ENCODE measurements at places on chromosomes 16 and 17.
A peak's percentile ranks its signal among the peaks of the same experiment; 100 is the strongest.

DNA sequence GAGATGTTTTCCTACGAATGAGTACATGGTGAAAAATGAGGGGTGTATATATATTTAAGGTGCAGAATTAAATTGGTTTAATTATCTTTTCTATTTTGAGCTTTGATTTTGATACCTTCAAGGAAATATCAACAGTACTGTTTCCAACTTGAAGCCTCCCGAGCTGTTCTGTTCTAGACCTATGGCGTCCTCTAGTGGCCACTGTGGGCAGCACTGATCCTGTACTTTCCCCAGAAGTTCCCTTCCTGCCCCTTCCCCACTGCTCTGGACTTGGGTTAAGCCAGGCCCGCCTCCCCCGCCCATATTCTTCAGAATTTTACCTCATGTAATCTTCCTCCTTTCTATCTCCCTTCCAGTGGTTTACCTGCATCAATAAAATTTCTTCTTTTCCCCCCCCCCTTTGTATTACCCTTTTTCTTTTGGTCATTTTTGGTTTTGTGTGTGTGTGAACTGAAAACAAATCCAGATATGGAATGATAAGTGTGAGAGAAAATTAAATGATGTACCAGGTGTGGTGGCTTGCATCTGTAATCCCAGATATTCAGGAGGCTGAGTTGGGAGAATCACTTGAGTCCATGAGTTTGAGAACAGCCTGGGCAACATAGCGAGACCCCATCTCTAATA lies 1643.5 kb downstream of the TP53TG3F start:
- no peak for DNase-seq

GRCh38 chr16:4290236-4290830 lies 17.5 kb upstream of the TFAP4 start:
- DNase-seq = no peak

DNA sequence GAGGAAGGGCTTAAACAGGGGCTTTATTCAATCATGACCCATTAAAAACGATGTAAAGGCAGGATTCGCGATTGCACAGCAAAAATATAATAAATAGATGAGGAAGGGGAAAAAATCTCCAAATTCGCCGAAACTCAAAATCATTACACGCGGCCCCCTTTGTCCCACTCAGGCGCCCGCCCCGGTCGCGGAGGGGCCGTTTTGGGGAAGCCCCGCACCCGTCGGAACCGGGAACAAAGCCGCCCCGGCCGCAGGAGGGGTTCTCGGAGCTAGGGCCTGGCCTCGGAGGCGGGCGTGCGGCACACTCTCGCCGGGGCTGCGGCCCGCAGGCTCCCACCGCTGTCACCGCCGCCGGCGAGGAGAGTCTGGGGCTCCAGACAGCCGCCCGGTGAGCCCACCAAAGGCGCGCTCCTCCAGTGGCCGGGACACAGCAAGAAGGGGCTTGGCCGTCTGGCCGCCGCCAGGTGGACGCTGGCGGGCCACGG lies 521 bp downstream of the C16orf87 start:
- DNase-seq = peak; percentile 21

DNA sequence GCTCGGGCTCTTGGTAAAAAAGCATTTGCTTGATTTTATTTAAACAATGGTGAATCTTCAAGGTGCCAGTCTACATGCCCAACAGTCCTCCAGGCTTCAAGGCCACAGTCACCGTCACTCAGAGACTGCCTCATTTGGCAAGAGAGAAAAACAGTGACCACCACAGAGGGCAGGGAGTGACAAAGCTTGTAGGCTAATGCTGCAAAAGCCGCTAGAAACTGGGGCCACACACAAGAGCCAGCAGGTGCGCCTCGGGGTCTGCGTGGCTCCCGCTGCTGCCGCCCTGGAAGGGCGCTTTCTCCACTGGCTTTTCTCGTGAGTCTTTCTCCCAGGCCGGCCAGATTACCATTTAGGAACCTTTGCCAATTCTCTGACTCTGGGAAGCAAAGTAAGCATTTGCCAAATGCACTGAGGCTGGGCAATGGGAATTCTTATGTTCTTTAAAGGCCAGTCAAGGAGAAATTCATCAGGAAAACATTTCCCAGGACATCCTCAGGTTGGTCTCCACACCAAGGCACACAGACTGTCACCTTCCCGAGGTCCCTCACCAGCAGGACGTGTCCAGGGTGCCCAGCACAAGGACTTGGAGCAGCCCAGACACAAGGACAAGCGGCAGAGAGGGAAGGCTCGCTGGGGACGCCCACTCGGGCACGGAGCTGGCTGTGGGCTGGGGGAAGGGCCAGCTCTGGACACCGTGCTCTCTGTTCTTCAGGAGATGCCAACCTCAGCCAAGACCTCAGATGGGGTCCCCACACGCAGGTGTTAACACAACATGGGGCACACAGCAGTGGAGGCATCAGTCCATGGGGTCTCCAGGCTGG lies 12.5 kb upstream of the C16orf95 start:
- no peak for DNase-seq

- DNase-seq = no peak
These were observed 6.4 kb upstream of the GGT6 start for GRCh38 chr17:4566785-4567184.

GRCh38 chr17:77907497-77908461 lies 50.7 kb upstream of the TNRC6C start:
- no peak for DNase-seq

DNA sequence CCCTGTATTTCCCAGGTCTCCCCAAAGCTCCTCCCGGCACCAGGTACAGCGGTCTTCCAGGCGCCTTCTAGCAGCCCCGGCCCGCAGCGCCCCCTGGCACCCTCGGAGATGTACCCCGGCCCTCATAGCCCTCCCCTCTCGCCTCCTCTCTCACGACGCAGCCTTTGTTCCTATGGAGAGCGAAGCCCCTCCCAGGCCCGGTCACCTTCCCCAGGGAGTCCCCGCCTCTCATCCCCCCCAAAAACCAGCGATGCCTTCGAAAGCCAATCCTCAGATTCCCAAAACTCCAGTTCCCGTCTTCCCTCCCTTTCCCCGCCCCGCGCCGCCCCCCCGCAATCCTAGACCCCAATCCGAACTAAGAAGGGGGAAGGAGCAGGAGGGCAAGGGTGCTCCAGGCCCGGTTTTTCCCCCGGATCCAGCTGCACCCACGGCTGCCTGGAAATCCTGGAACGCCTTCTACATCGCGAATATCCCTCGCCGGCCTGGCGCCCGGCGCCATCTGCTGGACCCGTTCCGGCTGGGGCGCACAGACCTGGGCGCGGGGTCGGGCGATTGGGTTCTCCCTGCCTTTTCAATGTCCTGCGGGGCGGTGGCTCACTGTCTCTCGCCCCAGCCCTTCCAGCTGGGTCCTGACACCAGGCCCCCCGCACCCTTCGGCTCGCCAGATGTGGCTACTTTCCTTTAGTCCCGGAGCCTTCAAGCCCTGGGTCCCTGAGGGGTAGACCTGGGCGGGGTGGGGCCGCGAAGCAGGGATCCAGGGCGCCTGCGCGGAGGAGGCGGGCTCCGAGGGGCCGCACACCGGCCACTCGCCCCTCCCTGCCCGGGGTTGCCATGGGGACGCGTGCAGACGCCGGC lies at the start of gene DNAH2:
Gene DNAH2 (plus strand): TSS at position 844 of the 855 bp plus-strand sequence. CDS start 1,991 bp downstream, outside the sequence.
- no peak for DNase-seq

- no peak for DNase-seq
These were observed 12.2 kb downstream of the NOD2 start for GRCh38 chr16:50705436-50706110.

GRCh38 chr16:68902003-68902968 lies 59.0 kb downstream of the TANGO6 start:
- DNase-seq = no peak

DNA sequence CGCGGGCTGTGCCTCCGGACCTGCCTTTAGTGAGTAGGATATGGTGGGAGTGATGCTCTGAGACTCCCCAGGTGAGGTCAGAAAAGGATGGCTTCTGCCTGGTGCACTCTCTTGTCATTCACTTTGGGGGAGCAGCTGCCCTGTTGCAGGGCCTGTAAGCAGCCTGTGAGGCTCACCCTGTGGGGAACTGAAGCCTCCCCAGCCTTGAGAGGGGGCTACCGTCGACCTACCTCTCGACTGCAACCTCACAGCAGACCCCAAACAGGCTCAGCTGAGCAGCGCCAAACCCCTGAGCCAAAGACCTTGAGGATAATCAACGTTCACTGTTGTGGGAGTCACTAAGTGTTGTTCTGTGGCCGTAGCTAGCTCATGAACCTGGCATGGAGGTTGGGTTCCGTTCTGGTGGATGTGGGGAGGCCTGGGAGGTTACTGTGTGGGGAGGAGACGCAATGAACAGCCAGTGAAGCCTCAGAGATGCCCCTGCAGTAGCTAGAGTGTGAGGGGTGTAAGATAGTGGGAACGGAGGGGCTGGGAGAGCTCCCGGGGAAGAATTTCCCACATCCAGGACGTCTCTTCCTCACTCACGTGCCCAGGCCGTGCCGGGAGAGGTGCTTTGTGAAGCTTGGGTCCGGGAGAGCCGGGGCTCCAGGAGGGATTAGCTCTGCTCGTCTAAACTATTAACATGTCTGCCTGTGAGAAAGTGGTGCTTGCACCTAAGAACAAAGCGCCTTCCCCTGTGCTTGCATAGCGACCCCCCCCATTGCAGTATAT lies 38.8 kb downstream of the METRNL start:
- DNase-seq = no peak

GRCh38 chr17:63524051-63524450 lies 893 bp downstream of the KCNH6 start:
- DNase-seq = no peak

GRCh38 chr17:4562015-4562969 lies 1.9 kb upstream of the GGT6 start:
- no peak for DNase-seq

- no peak for DNase-seq
These were observed 85.5 kb downstream of the SHISA6 start for GRCh38 chr17:11326492-11326891.

GRCh38 chr17:15900871-15901270 lies 44.1 kb upstream of the ADORA2B start:
- no peak for DNase-seq

DNA sequence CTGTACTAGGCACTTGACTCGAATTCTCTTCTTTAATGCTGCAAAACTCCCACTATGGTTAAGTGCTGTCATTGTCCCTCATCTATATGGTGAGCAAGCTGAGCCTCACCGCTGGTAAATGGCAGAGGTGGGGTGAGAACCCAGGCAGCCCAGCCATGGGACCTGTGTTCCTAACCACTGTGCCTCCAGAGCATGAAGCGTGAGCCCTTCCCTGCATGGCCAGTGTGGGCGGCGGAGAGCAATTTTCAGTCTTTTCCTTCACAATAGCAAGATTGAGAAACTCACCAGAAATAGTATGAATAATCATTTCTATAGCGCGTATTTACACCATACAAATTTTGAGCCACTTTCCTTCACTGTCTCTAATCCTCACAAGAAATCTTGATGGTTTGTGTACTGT lies 9.2 kb downstream of the BFAR start:
- no peak for DNase-seq

DNA sequence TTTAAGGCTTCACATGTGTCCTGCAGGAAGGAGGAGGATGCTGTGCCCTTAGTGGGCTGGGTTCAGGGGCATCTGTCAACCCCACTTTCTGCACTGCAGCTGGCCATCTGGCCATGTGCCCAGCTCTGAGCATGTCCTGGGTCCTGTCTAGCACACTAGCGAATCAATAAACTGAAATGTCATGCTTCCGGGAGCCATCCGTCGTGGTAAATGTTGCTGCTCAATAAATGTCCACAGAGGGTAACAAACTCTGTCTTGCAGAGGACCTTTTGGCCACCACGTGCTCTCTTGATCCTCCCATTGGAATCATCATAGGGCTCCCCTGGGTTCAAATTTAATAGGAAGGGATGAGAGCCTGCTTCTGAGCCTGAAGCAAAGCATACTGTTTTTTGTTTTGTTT lies 168.6 kb upstream of the PIRT start:
- DNase-seq = no peak

GRCh38 chr16:64445649-64446048 lies 676.2 kb downstream of the CDH11 start:
- DNase-seq = no peak
